Suppressor macrophage (primary cell): ENCODE measurements at places on chromosomes 7 and 10.
A peak's percentile ranks its signal among the peaks of the same experiment; 100 is the strongest.

GRCh38 chr10:108561649-108562048 lies 1361.7 kb downstream of the XPNPEP1 start:
- DNase-seq = no peak

DNA sequence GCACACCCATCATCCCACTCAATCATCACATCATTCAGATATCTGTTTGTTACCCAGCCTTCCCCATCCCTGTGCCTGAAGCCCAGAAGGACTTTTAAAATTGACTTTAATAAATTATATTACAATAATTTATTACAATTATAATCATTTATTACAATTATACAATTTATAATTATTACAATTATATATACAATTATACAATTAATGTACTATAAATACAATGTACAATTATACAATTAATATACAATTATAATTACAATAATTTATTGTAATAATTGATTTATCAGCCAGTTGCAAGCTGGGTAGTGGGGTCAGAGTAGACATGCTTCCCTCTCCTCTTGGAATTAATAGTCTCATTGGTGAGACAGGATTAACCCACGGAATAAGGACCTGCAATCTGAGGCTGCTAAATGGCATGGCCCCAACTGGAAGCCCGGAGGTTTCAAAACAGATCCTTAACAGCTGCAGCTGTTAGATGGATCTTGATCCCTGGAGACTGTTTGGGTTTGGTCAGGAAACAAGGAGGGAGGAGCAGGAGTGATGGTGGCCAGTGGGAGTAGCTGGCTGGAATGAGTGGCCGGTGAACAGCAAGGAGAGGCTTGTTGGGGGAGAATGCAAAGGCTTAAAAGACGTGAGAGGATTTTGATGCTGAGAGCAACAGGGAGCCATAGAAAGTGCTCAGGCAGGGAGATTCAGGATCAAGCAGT lies 402.8 kb upstream of the PODXL start:
- DNase-seq = no peak

DNA sequence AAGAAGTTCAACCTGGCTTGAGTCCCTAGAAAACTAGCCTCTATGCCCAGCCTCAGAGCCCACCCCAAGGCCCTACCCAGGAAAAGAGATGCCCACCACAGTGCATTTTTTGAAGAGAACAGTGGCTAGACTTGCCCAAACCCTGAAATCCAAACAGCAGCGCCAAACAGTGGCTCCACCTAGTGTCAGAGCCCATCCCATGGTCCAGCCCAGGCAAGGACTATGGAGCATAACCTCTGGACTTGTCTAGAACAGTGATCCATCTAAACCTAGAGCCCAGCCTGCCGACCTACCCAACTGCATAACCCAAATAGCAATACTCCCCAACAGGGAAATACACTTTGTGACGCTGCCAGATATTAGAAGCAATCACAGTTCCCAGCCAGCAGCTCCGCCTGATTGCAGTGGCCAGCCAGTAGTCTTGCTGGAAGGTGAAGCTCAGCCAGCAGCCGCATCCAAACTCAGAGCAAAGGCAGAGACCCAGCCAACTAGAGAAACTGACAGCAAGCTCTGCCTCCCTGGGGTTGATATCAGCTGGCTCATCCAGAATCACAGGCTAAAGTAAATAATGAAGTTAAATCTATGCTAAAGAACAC lies 44.5 kb downstream of the HBP1 start:
- DNase-seq = no peak

DNA sequence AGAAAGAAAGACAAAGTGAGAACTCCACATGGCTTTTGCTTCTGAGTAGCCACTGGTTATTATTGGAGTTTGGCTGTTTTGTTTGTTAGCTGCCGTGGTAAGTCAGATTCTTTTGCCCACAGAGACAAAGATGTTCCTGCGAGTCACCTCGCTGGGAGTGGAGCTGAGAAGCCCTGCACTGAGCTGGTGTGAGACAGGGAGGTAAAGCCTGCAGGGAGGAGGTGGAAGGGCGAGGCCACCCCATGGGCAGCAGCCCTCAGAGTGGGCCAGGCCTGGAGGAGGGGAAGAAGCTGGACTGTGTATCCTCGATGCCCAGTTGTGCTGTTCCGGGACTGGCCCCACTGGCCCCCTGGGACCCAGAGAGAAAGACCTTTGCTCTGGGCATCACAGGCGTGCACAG lies 14.3 kb upstream of the NOM1 start:
- no peak for DNase-seq

GRCh38 chr7:52956379-52956915 lies 79.0 kb upstream of the POM121L12 start:
- no peak for DNase-seq

GRCh38 chr10:58662314-58662713 lies 149.6 kb downstream of the BICC1 start:
- peak; percentile 17 for DNase-seq

GRCh38 chr10:28467615-28468014 lies 65.3 kb upstream of the WAC start:
- DNase-seq = no peak

DNA sequence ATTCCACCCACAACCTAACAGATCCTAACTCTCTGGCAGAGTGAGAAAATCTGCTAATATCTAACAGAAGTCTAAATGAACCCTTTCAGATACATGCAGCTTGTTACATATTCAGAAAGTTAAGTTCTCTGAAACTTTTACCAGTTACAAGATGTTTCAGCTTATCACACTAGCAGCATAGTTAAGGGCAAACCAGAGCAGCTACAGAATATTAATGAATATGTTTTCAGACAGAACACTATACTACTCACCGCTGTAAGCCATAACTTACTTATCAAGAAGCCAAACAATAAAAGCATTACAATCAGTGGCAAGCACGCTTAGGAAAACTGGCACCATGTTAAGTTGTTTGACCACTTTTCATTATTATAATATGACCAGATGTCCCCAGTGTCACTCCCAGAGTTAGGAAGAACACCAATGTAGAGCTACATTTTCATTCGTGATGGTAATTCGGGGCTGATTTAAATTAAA lies 2.7 kb downstream of the ITGB1 start:
- no peak for DNase-seq

GRCh38 chr10:109852475-109853037 lies 70.8 kb downstream of the XPNPEP1 start:
- DNase-seq = peak; percentile 86

DNA sequence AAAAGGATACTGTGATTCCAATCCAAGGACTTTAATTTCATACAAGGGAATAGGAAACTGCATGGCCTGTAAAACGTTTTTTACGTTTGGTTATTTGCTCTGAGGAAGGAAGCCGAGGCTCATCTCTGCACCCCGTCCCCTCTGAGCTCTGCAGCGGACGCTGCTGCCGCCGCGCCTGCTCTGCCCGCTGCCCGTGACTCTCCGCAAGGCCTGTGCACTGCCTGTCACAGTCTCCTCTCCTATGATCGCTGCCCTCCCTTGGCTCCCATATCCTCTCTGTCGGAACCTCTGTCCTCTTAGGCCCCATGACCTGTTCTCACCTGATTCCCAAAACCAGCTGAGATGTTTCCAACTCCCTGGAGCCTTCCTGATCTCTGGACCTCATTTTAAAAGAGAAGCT lies 320.3 kb upstream of the ZNF32 start:
- no peak for DNase-seq

- DNase-seq = no peak
These were observed 4.7 kb downstream of the TMEM236 start for GRCh38 chr10:17756557-17757217.

DNA sequence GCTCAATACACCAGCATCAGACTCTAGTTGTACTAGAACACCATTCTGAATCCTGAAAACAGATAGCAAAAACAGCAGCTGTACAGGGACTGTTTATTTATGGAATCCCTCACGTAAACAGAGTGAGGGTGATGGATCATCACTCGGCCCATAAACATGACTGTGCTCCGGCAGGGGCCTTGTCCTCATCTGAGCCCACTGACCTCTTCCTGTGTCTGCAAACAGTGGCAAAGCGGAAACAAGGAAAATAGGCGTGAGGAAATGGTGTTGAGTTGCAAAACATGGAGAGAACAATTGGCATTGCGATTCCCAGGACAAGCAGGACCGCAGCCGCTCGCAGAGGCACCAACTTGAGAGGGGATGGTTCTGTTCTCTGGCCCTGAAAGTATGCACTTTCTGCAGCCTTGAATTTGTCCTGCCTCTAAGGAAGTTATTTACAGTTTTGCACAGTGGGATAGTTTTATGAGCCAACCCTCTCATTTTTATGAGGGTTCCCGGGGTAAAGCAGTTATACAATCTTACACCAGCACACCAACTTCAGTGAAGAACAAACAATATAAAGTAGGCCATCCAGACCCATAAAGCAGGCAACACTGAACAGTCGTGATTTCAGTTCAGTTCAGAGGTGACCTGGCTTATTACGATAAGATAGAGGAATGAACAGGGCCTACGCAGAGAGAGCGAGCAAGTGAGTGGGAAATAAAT lies 248.0 kb upstream of the FZD8 start:
- DNase-seq = no peak

DNA sequence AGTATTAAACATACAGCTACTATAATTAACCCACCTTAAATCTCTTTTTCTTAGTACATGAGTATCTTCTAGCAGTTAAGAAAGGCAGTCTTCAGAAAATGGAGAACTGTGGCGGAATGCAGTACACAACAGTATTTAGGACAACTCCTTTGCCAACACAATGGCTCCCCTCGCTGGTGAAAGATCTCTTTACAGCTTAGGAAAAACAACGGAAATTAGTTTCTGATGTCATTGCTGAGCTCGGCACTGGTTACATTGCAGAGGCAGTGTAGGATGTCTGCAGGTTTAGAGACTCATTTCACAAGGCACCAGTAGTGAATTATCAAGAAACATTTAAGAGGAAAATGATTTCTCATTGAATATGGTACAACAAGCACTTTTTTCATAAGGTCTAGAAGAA lies 43.4 kb downstream of the GLRX3 start:
- peak; percentile 50 for DNase-seq

GRCh38 chr10:27373566-27374160 lies 130.4 kb upstream of the RAB18 start:
- DNase-seq = no peak

DNA sequence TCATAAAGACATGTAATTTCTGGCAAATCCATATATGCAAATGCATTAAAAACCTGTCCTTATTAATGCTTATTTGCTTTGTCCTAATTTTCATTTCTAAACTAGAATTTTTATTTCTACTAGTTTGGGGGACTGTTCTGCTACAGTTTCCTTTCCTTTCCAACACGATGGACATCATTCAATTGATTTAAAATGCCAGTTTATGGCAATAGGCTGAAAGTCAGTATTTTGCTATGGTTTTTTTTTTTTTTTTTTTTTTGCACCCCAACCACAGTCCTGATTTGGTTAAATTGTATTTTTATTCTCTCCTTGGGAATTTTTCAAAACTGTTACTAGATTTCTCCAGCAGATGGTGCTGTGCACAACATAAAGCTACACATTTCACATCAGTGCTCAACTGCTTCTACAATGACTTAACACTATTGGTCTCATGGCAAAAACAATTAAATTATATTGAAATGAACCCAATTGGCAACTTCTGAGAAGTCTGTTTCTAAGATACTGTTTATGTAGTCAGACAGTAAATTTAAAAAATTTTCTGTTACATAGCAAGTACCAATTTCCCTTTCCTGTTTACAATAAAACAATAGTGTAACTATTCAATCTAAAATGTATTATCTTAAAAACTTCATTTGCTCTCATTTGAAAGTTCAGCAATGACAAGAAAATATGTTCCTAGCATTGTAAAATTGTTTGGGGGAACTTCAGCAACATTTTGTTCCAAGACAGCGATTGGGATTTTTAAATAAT lies 193.8 kb upstream of the CCDC6 start:
- DNase-seq = peak; percentile 51

DNA sequence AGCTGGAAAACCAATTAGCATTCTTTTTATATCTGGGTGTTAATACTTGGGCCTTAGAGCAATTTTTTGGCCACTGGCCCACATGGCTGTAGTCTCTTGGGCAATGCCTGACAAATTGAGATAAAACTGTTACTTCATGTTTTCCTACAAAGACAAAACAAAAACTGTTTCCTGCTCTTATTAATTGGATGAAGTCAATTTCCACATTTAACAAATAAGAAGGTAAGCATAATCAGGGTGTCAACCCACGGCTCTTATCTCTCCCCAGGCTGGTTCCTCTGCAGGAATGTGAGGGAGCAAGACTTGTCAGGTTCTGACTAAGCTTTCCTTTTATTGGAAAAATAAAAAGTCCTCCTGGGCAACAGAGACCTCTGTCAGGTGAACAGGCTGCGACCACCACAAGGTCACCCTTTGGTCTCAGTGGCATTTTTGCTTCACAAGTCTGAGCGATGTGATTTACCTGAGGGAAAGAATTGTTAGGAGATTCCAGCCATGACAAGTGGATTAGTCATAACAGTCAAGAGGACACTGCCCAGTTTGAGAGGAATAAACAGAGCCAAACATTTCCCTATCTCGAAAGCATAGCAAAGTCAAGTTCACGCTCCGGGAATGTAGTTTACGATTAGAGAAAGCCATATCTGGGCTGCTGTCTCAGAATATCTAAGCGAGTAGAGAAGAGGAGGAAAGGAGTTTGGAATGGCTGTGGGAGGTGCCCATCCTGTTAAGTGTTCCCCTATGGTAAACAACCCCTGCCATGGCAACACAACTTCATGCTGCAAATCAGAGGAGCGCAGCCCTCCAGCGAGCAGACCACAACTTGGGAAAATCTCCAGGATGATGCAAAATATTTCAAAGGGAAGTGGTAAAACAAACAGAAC lies 144.4 kb downstream of the TES start:
- peak; percentile 5 for DNase-seq

DNA sequence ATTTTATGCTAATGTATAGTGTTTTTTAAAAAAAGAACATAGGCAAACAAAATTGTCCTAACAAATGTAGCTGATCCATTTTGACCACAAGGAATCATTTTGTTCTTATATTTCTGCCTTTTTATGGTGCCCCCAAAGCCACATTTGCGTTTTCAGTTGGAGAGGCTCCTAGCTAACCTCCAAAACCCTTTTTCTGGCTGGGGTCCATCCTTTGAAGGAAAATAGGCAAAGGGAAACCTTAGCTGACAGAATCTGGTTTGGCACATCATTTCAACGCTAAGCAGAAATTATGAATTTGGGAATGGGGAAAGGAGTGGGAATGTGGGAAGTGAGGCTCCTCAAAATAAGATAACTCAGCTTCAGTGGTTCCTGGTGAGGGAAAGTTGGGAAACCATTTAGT lies 25.6 kb upstream of the SLC25A13 start:
- DNase-seq = no peak

GRCh38 chr7:159116581-159117339 lies 27.9 kb downstream of the VIPR2 start:
- DNase-seq = no peak

DNA sequence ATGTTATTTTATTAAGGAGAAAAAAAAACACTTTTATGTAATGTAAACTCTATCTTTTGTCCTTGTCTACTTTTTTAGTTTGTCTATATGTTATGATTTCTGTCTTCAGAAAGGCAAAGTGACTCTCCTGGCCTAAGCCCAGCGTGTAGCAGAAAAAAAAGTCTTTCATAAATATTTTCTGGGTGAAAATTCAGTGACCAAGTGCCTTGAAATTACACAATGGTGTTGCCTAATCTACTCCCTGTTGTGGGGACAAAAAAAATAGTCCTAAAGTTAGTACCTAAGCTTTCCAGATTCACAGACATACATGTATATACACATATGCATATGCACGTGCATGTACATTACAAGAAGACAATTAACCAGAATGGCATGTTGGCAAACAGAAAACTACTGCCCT lies 1257.8 kb upstream of the SORCS1 start:
- peak; percentile 44 for DNase-seq

- no peak for DNase-seq
These were observed 43.5 kb downstream of the VTI1A start for GRCh38 chr10:112490545-112490944.
